H4 (cell line): ENCODE measurements at places on chromosomes 7 and 10.

DNA sequence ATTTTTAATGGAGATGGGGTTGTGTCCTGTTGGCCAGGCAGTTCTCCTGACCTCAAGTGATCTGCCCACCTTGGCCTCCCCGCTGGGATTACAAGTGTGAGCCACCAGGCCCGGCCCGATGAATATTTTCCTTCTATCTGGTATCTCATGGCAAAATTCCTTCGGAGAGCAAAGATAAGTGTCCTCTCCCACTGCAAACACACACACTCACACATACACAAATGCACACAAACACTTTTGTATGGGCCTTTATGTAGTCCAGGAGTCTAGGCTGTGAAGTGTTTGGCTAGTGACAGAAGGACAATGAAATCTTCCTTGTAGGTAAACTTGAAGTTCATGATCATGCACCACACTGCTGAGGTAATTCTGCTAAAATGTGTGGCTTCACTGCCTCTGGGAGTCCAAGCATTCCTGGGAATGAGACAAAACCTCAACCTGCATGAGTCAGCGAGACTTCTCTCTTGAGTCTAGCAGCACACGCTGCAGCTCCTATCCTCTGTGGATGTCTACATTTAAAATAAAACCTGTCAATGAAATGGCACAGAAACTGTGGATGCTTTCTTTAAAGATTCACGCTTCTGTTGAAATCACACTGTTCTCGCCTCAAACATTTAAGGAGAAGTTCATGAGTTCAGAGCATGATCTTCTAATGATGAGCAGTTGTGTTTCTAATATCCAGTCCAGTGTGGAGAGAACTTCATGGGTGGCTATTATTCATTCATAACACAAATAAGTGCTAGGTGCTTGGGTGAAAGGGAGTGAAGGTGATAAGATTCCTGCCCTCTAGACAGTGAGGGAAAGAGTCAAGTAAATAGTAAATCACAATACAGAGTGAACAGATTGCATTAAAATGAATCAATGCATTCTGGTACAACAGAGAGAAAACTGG is 96.5 kb downstream of the NRP1 start:
- peak; percentile 90 for DNase-seq

DNA sequence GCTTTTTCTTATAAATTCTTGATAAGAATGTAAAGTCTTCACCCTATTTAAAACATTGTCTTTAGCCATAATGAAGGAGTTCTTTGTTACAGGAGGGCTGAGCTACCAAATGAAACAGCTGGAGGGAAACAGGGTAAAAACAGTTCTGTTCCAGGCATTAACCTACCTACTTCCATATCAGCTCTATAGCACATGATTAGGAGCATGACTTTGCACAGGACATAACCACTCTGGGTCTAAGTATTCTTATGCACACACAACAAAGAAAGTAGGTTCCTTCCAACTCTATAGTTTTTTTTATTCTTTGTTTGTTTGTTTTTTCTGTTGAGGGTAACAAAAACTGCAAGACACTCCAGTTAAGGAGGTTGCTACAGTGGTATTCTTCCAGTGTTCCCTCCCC is 52.7 kb downstream of the SCIN start:
- no peak for DNase-seq

DNA sequence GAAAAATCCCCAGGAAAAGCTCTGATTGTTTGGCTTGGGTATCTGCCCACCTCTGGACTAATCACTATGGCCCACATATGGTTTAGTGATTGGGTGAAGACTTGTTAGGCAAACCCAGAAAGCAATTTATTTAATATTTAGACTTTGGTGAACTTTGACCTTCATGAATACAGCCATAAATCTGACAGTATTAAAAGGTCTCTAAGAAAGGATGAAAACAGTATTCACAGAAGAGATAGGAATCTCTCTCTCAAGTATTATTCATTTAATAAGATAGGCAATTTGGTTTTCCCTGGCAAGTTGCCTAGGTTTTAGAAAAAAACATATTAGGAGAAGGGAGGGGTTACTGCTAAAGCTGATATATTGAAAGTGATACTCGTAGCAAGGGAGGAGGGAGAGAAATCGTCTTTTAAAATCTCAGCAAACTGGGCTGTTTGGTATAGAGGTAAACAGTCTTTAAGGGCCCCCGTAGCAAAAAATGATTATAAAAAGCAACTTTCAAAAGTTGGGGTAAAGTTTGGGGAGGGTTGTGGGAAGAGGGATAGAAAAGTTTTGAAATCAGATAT is 57.1 kb downstream of the LSMEM1 start:
- no peak for DNase-seq

DNA sequence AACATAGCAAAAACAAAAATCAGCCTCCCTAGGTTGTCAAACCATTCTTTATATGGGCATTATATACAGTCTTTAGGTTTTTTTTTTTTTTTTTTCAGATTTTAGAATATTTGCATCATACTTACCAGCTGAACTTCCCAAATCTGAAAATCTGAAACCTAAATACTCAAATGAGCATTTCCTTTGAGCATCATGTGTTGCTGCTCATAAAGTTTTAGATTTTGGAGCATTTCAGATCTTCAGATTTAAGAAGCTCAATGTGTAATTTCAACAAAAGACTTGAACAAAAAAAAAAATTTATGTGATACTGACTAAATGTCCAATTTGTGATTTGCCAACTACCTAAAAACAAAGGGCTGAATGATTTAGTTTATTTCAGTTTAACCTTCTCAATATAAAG is 13.6 kb downstream of the FAM3C start:
- DNase-seq = no peak

- DNase-seq = no peak
Measured at GRCh38 chr10:101826852-101827434, 8.7 kb upstream of the OGA start.

DNA sequence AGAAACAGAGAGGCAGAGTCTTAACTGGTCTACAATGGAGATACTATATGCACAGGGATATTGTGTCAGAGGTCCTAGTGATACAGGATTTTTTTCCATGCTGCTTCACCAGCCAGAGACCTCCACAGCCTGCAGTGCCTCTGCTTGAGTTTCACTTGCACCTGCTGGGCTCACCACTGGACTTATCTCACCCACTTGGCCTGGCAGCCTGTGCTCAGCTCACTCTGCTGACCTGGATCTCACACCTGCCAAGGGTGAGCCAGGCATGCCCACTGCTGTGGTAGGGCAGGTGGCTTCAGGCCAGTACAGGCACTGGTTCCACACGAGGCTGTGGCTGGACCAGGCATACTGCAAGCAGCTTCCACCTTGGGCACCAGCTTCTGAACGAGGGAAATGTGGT is 36.6 kb downstream of the PNLIPRP3 start:
- no peak for DNase-seq

DNA sequence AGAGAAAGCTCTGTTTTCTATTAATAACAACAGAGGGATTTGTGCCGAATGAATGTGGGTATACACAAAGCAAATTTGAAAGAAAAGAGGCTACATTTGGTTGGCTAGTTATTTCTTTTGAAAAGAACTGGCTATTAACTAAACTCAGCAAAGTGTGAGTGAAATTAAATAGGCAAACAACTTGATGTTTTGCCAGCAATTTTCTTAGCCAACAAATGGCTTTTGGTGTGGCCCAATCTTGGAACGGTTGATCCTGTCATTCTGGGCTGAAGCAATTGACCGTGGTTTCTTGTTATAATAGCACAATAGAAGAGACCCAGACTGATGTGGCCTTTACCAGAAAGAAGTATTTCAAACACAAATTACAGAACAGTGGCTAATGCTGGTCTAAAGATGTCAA is 898.6 kb downstream of the KCNMA1 start:
- no peak for DNase-seq

- DNase-seq = no peak
Measured at GRCh38 chr7:107161415-107161814, 7.4 kb upstream of the HBP1 start.

GRCh38 chr10:28382525-28383269 is 79.8 kb upstream of the MPP7 start:
- no peak for DNase-seq

- DNase-seq = peak; percentile 20
Measured at GRCh38 chr10:51010977-51011376, 63.3 kb upstream of the PRKG1 start.

GRCh38 chr7:46389146-46389545 is 468.1 kb upstream of the IGFBP3 start:
- DNase-seq = no peak

DNA sequence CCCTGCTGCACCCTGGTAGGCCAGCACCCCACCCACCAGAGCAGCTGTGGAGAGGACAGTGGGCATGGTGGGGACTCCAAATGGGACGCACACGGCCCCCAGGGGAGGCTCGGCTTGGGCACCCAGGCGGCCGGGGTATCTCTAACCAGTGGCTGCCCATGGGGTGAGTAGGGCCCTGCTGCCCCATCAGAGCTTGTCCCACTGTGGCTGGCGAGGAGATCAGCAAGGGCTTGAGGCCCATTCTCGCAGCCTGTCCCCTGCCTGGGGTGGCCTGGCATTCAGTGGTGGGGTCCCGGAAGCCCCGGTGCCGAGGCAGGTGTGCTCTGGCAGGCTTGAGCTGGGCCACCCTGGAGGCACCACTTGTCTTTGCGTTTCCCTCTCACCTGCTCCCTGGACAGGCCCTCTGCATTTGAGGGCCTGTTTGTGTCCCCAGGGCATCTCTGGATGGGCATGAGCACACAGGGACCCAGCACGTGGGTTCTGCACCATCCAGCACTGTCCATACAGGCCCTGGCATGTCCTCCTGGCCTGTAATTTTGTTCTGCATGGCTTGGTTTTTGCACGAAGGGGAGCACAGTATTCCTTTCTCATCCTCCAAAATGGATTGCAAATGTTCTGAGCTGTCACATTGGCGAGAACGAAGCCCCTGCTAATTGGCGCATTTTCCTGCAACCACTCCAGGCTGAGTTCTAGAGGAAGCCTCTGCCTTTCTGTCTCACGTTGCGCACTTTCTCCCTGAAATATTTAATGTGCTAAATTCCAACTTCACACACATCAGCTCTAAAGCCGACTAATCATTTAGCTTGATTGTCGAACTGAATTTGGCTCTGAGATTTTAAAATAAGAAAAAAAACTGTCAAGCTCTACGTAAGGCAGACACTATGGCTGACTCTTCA is 27.2 kb downstream of the PWWP2B start:
- no peak for DNase-seq

DNA sequence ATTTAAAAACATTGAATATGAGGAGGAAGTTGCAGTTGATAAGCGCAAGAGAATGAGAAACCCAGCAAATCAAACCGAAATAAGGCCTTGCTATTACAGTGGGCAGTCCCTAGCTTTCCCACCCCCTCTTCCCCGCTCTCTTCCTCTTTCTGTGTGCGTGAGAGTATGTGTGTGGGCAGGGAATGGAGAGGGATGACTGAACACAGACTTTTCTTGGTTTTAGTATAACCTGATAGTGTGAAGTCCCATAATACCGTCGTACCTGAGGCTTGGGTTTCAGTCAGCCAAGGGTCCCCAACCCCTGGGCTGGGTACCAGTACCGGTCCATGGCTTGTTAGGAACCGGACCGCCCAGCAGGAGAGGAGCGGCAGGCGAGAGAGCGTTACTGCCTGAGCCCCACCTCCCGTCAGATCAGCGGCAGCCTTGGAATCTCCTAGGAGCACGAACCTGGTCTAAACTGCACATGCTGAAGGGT is 255.3 kb downstream of the CELF2 start:
- no peak for DNase-seq

GRCh38 chr10:62178568-62178967 is 90.1 kb downstream of the RTKN2 start:
- DNase-seq = no peak

- DNase-seq = no peak
Measured at GRCh38 chr10:112803961-112804401, 146.1 kb upstream of the TCF7L2 start.

DNA sequence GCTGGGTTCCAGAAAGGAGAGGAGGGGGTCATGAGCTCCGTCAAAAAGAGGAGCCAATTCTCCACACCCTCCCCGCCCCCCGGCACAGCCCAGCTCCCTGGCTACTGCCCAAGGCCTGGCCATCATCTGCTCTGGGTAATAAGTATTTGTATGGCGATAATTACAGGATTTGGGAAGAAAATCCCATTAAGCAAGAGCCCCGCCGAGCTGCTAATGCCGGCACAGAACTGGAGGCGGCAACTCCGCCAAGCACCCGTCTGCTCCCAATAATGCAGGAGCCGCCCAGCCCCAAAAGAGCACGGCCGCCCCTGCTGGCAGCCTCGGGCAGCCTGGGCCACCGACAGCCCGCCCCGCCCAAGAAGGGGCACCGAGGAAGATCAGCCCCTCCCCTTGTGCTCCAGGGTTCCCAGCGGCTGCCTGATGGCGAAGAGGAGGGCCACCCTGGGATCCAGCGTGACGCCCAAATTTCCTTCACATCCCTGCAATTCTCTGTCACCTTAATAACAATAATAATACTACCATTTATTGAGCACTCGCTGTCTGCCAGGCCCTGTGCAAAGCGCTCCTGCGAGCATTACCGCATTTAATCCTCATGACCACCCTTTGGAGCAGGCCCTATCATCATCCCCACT is 5.9 kb downstream of the SLIT1 start:
- DNase-seq = no peak

DNA sequence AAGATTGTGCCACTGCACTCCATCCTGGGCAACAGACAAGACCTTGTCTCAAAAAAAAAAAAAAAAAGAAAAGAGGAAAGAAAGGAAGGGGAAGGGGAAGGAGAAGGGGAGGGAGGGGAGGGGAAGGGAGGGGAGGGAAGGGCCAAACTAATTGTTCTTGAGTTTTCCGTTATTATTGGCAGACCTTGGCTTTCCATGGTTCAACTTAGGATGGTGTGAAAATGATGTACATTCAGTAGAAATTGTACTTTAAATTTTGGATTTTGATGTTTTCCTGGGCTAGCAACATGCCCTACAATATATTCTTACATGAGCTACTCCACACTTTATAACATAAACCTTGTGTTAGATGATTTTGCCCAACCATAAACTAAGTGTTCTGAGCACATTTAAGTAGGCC is 1.2 kb upstream of the TMEM72 start:
- DNase-seq = no peak

DNA sequence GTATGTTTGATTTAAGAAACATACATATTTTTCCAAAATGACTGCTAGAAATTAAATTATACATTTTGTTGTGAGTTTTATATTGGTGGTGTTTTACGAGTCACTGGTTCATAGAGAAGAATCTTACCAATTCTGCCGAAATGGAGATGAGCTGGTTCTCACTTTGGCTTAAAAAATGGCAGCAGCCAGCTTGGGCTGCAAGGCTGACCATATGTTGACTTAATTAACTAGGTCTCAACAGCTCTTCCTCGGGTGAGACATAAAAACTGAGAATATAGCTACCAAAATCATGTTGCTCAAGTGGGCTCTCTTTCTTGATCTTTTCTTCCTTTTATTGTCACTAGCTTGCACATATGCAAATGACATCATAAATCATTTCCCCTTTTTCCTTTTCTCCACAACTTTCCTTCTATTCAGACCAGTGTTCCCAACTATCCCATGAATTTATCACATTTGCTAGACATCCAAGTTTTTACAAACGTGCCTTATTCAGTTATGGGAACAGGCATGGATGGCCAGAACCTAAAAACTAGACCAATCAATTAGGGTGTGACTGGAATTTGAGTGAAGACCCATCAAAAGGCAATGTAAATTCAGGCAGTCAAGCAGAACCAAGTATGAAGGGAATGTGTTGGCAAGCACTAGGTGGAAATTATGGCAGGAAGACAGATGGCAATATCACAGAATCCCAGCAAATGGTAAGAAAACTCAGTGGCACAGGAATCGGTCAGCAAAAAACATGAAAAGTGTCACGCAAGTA is 6.4 kb upstream of the TSPAN12 start:
- DNase-seq = no peak
